ENCODE measurements at places on chromosomes 5 and 9.

GRCh38 chr9:116868201-116868600, 181.1 kb downstream of the TRIM32 start:
- DNase-seq = no peak

- DNase-seq = peak; percentile 50
Measured at GRCh38 chr9:128685636-128686489, 3.2 kb upstream of the SET start.

DNA sequence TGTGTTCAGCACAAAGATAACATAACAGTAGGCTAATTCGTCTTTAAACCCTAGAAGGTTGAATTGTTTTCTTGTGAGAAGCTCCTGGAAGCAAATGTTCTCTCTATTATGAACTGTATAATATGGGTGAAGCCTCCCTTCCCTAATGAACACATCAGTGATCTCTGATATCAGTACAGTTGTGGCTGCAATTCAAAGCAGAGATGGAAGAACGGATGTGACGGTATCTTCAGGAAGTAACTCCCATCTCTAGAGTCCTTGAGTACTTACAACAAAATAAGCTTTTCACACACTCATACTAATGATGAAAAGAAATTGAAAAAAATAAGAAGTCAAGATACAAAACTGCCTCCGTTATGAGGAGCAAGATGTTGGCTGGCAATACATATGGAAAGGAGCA, 4.5 kb downstream of the HCN1 start:
- no peak for DNase-seq

GRCh38 chr9:130713286-130713960, 19.8 kb downstream of the EXOSC2 start:
- no peak for DNase-seq

GRCh38 chr9:401223-401622, 186.6 kb downstream of the DOCK8 start:
- DNase-seq = no peak
